NCI-H2171 (cell line): ENCODE measurements at places on chromosomes 16 and 17.

DNA sequence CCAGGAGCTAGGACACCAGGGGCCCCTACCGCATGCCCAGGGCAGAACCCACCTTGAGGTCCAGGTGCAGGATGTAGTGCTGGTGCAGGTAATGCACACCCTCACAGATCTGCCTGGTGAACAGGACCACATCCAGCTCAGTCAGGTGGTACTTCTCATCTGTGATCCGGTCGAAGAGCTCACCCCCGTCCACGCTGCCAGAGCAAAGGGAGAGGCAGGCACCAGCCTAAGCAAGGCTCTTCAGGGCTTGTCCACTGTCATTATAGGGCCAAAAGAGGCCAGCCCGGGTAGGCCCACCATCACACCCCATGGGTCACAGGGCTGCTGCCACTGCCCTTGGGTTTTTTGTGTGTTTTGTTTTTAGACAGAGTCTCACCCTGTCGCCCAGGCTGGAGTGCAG is 21.0 kb downstream of the MYLK3 start:
- no peak for DNase-seq

DNA sequence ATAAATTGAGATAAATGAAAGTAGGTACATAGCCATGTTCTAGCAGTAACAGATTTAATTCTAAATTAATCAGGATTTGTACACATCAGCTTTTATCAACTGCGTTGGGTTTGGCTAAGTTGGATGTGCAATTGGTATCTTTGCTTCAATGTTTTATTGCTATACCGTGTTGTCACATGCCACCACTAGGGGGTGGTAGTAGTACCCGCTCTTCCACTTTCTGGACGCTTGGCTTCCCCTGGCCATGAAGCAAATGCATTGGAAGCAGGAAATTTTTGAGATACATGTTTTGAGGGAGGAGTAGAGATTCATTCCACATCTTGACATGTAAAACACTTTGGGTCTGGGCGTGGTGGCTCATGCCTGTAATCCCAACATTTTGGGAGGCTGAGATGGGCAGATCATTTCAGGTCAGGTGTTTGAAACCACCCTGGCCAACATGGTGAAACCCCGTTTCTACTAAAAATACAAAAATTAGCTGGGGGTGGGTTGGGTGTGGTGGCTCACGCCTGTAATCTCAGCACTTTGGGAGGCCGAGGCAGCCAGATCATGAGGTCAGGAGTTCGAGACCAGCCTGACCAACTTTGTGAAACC is 58.6 kb downstream of the EMP2 start:
- DNase-seq = peak; percentile 14

- no peak for DNase-seq
These were observed 45.3 kb upstream of the MSI2 start for GRCh38 chr17:57210972-57211411.

DNA sequence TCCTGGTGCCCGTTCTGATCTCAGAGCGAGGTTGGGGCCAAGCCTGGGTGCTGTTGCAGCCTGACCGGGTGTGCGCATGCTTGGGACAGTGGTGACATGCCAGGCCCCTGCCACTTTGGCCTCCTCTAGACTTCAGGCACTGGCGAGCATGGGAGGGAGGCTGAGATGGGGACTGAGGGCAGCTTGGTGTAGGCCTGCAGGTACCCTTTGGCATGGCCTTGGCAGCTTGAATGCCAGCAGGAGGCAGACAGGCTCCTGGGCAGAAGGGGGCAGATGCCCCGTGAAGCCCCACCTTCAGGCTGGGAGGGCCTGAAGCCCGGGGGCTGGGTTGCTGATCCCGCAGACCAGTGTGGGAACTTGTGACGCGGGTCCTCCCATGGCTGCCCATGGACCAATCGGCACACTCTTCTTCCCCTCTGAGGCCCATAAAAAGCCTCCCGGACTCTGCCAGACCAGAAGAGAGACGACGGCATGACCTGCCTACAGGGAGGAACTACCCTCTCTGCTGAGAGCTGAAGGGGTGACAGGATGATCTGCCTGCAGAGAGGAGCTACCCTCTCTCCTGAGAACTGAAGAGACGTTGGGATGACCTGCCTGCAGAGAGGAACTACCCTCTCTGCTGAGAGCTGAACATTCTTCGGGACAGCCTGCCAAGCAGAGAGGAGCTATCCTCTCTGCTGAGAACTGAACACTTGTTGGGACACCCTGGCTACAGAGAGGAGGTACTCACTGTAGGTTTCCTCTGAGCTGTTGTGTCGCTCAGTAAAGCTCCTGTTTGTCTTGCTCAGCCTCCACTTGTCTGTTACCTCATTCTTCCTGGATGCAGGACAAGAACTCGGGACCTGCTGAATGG is 17.5 kb downstream of the RHOT1 start:
- DNase-seq = no peak

DNA sequence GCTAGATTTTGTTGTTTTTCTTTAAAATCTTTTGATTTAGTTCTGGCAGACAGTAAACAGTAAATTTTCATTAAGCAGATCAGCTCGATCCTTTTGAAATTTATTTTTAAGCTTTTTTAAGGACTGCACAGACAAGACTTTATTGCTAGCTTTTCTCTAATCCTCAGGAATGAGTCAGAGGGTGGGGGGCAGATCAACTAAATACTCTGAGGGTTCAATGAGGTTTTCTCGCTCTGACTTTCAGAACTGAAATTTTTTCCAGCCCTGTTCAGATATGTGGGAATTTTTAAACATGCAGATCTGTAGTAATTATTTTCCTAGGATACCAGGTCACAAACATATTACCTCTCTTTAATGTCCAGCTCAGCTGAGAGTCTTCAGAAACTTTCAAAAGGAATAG is 977.2 kb downstream of the CDH11 start:
- no peak for DNase-seq

GRCh38 chr16:22262460-22262859 is 34.7 kb upstream of the POLR3E start:
- DNase-seq = no peak

GRCh38 chr17:77999413-78000173 is 41.1 kb downstream of the TNRC6C start:
- DNase-seq = no peak
